ENCODE measurements at places on chromosomes 6 and 20. TPM values are rescaled to one million over a fixed set of nuclear protein-coding genes. Genes with fewer than 3 reads are reported as not detected.

The BMP5 gene
- under 0.01 TPM for total RNA-seq

The HLA-DOB gene
- 0.14 TPM for total RNA-seq

The PRRT1 gene
- 0.18 TPM for total RNA-seq

The MCCD1 gene
- not detected for total RNA-seq

The NNAT gene
- total RNA-seq: 0.14 TPM

The CHD6 gene
- total RNA-seq: 27.7 TPM

The C2 gene
- total RNA-seq: 5.4 TPM

The GTSF1L gene
- not detected for total RNA-seq

The NR2E1 gene
- not detected for total RNA-seq

The OR2H2 gene
- total RNA-seq: not detected

The TTLL9 gene
- total RNA-seq: under 0.01 TPM

The OXT gene
- 0.18 TPM for total RNA-seq

The TULP1 gene
- total RNA-seq: not detected

The FAM217A gene
- not detected for total RNA-seq

The CLPSL2 gene
- total RNA-seq: not detected

The KCNQ2 gene
- total RNA-seq: not detected

The ZSCAN23 gene
- 4.4 TPM for total RNA-seq

The GPR6 gene
- not detected for total RNA-seq

The KCNB1 gene
- under 0.01 TPM for total RNA-seq

The SLC25A27 gene
- 16.1 TPM for total RNA-seq

The CDH26 gene
- total RNA-seq: 0.14 TPM

The OR2H1 gene
- total RNA-seq: 0.14 TPM

The SLC12A5 gene
- 0.28 TPM for total RNA-seq

The TNF gene
- not detected for total RNA-seq

The TRERF1 gene
- 1.8 TPM for total RNA-seq

The CRYBG1 gene
- total RNA-seq: 4.4 TPM

The LTB gene
- total RNA-seq: not detected

The MUC22 gene
- total RNA-seq: not detected

The HLA-DQA1 gene
- total RNA-seq: not detected

The GNL1 gene
- 53.8 TPM for total RNA-seq

The AGER gene
- 0.14 TPM for total RNA-seq

The C6orf52 gene
- not detected for total RNA-seq

The GSTA1 gene
- not detected for total RNA-seq

Data from smooth muscle cell of bladder (primary cell).